Activated gamma-delta T cell (primary cell): ENCODE measurements at places on chromosomes 1 and 21.

- DNase-seq = no peak
Observed at GRCh38 chr1:99675292-99675691, 29.4 kb downstream of the PALMD start.

DNA sequence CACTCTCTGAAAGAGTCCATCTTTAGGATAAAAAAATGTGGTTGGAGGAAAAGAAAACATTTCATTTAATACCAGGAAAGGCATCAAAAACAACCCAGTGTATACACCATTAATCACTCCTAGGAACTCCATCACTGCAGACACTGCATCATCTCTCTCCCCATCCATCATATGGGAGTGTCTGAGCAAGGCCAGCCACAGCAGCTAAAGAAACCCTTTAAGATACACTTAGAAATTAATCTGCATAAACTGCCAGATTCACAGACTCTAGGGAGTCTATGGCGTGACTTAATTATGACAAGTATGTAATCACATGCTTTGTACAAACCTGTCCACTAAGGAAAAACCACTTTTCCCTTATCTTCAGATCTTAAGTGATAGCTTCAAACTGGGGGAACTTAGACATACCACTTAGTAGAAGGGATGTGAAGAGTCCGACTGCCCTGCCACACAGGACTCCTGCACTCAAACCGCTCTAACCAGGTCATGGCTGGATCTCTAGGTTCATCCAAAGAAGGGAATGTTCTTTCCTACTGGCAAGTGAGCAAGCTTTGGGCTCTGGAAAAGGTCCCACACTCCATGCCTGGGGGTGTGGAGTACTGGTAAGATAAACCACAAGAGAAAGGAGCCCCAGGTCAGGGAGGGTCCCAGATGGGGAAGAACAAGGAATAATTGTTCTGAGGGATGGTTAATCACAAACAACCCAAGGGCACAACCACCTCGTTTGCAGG, 61.0 kb upstream of the C8B start:
- no peak for DNase-seq

DNA sequence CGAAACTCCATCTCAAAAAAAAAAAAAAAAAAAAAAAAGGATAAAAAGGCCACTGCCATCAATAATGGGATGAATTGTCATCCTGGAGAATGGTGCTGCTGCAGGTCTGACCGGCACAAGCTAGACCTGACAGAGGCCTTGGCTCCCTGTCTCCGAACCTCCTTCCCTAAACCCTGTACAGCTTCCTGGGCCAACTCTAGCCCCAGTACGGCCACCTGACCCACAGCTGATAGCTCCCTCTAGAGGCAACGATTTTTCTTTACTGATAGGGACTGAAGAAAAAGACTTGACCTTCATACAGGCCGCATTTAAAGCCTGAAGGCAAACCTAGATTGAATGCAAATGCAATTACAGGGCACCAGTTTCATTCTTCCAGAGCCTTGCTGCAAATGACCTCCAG, 30.7 kb downstream of the NOL9 start:
- no peak for DNase-seq

- no peak for DNase-seq
Observed at GRCh38 chr1:153308540-153308939, 4.2 kb downstream of the PGLYRP3 start.

DNA sequence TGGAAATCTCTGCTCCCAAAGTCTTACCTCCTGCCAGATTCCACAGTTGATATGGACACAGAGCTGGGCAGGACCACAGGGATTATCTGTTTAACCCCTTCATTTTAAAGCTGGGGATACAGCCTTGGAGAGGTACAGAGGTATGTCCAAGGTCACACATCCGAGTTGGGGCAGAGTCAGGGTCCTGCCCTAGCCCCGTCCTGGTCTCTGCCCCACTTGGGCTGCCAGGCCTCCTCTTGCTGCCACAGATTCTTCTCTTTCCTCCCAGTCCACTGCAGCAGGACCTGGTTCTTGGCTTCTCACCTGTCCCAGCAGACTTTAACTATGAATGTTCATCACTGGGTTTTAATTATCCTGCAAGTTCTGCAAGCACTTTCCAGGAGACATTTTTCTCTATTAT, 258.3 kb downstream of the MATN1 start:
- DNase-seq = no peak

- DNase-seq = no peak
Observed at GRCh38 chr1:31105646-31106045, 40.1 kb upstream of the PUM1 start.

GRCh38 chr1:159509440-159510228, 26.2 kb downstream of the OR10J5 start:
- no peak for DNase-seq

- no peak for DNase-seq
Observed at GRCh38 chr1:109084563-109085517, 5.7 kb upstream of the TMEM167B start.

GRCh38 chr1:156692441-156692924, 12.9 kb downstream of the CRABP2 start:
- no peak for DNase-seq

- DNase-seq = no peak
Observed at GRCh38 chr1:156431769-156432668, 63.0 kb downstream of the RHBG start.

- no peak for DNase-seq
Observed at GRCh38 chr1:227317011-227317451, 1.3 kb downstream of the CDC42BPA start.

DNA sequence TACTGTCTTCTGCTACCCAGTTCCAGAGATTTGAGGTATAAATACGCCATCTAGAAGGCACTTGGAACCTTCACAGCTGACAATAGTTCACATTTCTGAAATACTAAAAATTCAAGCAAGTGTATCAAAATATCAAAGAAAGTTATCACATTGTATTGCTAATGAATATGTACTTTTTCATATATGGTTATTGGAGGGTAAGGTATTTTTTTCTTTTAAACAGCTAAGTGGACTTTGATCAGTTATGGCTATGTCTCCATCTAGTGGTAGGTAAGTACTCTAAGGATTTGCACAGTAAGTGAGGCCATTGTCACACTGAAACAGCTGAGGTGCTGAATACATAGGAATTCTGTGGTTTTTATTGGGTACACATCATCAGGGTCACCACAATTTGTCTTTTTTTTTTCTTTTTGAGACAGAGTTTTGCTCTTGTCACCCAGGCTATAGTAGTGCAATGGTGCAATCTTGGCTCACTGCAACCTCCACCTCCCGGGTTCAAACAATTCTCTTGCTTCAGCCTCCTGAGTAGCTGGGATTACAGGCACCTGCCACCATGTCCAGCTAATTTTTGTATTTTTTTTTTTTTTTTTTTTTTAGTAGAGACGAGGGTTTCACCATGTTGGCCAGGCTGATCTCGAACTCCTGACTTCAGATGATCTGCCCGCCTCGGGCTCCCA, 49.1 kb upstream of the CR2 start:
- DNase-seq = no peak

GRCh38 chr1:154115180-154115579, 39.7 kb downstream of the NUP210L start:
- no peak for DNase-seq

GRCh38 chr1:158196461-158196860, 15.8 kb downstream of the CD1D start:
- DNase-seq = no peak

DNA sequence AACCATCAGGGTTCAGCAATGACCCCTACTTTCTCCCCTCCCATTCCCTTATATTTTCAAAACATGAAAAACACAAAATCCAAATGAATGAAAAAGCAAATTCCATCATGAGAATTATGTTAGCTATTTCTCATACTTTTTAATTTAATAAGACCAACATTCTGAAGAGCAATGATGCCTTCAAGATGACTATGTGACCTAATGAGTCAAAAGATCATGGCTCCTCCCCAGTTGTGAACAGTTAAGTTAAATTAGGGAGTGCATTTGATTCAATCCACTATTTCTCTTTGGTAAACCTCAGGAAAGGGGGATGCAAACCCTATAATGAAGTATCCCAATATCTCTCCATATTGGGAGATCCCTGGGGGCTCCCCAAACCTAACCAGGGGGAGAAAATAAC, 36.5 kb downstream of the PUM1 start:
- no peak for DNase-seq

GRCh38 chr1:20873311-20873710, 86.2 kb upstream of the HP1BP3 start:
- no peak for DNase-seq

GRCh38 chr1:66346057-66346795, 187.7 kb upstream of the SGIP1 start:
- DNase-seq = no peak

DNA sequence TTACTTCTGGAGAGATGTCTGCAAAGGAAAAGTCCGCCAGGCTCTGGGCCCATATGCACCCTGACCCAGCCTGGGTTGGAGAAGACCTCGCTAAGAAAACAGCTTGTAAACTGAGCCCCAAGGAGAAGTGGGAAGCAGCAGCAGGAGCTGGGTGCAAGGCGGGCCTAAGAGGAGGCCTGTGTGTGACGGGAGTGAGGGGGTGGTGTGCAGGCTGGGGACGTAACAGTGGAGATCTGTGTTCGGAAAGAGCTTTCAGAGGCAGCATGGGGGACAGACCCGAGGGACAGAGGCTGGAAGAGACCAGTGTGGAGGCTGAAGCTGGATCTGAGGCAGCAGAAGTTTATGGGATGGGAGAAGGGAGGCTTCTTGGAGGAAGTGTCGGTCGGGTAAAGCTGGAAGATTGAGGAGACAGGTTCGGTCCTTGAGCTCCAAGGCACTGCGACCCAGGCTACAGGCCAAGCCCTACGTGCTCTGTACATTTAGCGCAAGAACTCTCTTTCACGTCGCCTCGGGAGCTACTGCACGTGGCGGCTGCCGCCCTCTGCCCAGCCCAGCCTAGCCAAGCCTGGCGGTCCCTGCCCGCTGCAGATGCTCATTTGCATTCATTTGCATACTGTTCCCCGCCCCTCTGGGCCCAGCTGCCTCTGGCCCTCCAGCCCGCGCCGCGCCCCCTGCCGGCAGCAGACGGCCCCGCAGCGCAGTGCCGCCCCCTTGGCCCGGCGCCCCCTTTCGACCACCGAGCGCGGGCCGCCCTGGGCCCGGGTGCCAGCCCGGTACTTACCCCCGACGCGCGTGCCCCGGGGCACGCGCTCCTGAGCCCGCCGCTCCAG, 6.3 kb downstream of the HPCA start:
- DNase-seq = no peak

- no peak for DNase-seq
Observed at GRCh38 chr1:75014250-75014649, 119.9 kb upstream of the LHX8 start.

DNA sequence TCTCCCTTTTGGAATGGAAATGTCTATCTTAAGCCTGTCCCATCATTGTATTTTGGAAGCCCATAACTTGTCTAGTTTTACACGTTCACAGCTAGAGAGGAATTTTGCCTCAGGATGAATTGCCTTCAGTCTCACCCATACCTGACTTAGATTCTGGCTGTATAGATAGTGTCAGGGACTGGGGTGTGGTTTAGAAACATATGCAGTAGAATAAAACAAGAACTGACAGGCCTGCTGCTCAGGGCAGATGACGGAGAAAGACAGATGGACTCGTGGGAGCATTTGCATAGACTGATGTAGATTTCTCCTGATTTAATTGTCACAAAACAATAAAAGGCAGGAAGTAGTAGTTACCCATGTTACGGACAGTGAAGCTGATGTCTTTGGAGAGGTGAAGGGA, 166.7 kb downstream of the UCK2 start:
- DNase-seq = no peak

- no peak for DNase-seq
Observed at GRCh38 chr1:6222636-6223035, 13.1 kb downstream of the ICMT start.

- DNase-seq = no peak
Observed at GRCh38 chr1:67052741-67053534, 1.0 kb downstream of the SLC35D1 start.

DNA sequence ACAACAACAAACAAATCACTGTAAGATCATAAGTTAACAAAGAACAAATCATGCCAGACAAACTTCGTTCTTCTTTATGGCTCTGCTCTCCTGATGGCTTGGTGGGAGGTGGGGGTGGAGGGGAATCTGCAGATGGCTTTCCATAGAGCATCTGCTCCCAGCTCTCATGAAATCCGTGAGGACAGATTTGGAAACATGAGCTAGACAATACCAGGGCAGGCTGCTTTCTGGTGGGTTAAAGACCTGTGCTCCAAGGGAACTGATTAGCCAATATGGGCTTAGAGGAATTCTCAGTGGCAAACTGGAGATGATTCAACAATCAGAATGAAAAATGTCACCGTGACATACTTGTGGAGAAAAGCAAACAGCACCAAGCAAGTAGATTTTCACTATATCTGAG, 69.4 kb upstream of the TLR5 start:
- DNase-seq = no peak

GRCh38 chr1:243903041-243903440, 53.0 kb upstream of the AKT3 start:
- no peak for DNase-seq

DNA sequence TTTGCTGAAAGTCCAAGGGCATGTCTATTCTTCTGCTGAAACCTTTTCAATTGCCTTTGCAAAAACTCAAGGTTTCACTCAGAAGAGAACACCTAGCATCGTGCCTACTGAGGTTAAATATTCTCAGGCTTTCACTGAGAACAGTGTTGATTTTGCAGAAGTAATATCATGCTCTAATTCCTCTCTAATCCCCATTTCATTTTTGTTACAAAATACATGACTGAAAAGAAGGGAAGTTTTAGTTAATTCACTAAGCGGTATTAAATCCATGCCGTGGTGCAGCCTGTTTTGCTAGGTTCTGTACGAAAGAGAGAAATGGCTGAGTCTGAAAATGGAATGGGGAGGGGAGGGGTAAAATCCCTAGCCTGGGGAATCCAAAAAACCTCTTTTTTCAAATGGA, 163.2 kb upstream of the CAMK1G start:
- DNase-seq = no peak

DNA sequence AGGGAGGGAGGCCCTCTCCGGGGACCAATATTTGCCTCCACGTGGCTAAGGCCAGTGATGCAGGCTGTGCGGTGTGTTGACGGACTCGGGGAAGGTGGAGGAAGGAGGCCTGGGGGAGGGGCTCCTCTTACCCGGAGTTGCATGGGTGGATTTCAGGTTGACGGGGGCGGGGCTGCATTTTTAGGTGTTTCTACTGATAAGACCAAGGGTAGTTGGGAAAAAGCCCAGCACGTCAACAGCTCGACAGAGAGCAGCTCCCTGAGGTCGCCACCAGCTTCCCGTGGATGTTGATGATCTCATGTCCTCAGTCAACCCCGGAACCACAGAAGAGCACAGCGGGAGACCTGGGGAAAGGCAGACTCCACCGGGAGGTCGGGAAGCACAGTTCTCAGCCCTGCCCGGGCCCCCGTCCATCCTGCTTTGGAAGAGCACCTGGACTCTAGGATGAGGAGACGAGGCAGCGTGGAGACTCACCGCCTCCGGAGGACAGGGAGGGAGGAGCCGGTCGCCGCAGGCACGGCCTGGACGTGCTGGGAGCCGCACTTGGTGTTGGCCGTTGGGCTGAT, 32.9 kb upstream of the COL6A1 start:
- no peak for DNase-seq

GRCh38 chr1:20626524-20626923, 6.7 kb upstream of the PINK1 start:
- DNase-seq = no peak

GRCh38 chr1:173268786-173269277, 61.7 kb upstream of the TNFSF4 start:
- DNase-seq = no peak
